ENCODE measurements at places on chromosomes 4 and X. TPM values are rescaled to one million over a fixed set of nuclear protein-coding genes. Genes with fewer than 3 reads are reported as not detected.

The BEX5 gene
- total RNA-seq: 5.2 TPM

The NHSL2 gene
- 8.7 TPM for total RNA-seq

The HMGN5 gene
- total RNA-seq: 3.3 TPM

DNA sequence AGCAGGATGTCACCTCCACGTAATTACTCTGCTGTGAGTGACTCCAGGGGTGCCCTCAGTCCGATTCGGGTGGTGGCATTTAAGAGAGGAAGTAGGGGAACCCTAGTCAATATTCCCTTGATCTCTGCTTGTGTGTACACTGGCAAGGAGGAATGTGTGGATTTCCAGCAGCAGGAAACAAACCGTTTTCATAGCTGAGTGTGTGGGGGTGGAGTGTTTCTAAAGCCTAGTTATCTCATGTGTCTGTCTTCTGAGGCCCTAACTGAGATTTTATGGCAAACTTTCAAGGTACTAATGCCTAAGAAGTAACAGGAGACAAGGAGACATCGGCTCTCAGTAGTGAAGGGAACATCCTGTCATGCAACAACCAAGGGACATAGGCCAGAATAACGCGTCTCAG is 6.6 kb upstream of the CLDN24 start:
- H3K27ac ChIP-seq: no peak overlapping the region
- H3K27me3 ChIP-seq: peaks cover 6% of the 10 kb centered on the region

GRCh38 chrX:136954930-136955329 is 74.4 kb upstream of the RBMX start:
- no peak overlapping the region for H3K27ac ChIP-seq
- H3K36me3 ChIP-seq: no peaks in the 10 kb centered on the region
- H3K27me3 ChIP-seq: no peaks in the 10 kb centered on the region
- DNase-seq: no peak
- H3K4me3 ChIP-seq: no peak overlapping the region
- H3K4me1 ChIP-seq: no peaks in the 10 kb centered on the region

DNA sequence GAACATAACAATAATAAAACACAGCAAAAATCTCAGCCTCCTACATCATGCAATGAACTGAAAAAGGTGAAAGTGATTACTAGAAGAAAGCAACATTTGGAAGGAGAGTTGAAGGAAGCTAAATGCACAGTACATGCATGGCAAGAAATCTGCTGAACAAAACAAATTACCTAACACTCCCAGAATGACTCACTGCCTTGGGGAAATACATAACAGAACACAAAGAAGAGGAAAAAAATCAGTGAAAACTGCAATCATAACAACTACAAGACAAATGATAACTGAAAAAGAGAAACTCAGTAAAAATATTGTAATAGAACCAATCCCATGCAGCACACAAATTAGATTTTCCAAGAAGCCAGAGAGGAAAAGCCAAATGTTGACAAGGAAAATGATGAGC is 1513.2 kb downstream of the ARAP2 start:
- H3K36me3 ChIP-seq: no peaks in the 10 kb centered on the region
- no peak overlapping the region for H3K4me3 ChIP-seq
- no peaks in the 10 kb centered on the region for H3K27me3 ChIP-seq
- DNase-seq: no peak

- H3K27ac ChIP-seq: no peak overlapping the region
- no peaks in the 10 kb centered on the region for H3K27me3 ChIP-seq
These were observed 38.1 kb upstream of the CXorf38 start for GRCh38 chrX:40685362-40685918.

DNA sequence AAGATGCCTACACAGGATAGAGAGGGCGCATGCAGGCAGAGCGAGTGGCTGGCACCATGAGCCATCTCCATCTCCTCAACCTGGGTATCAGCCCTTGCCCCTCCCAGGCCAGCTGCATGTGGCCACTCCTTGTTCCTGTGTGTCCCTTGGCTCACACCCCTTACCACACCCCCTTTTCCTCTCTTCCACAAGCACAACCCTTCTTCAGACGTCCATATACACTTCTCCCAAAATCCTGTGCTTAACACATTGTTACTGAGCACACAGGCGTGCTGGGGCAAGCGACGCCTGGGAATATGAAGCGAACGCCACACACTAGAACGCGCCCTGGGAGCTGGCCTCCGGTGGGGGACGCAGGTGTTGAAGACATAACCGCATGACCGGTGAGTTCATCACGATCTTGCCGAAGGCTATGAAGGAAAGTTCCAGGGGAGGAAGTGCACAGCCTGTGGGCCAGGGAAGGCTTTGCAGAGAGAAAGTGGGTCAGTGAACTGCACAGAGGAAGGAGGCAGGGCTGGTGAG is 19.1 kb upstream of the KIAA0232 start:
- H3K36me3 ChIP-seq: no peaks in the 10 kb centered on the region
- DNase-seq: no peak
- H3K4me3 ChIP-seq: no peak overlapping the region

- no peaks in the 10 kb centered on the region for H3K4me1 ChIP-seq
- no peak for DNase-seq
These were observed 77.2 kb downstream of the CRMP1 start for GRCh38 chr4:5815641-5816040.

- H3K27me3 ChIP-seq: no peaks in the 10 kb centered on the region
- H3K27ac ChIP-seq: no peak overlapping the region
- no peak overlapping the region for H3K4me3 ChIP-seq
- H3K36me3 ChIP-seq: no peaks in the 10 kb centered on the region
- no peak for DNase-seq
These were observed 68.7 kb downstream of the VSIG4 start for GRCh38 chrX:65971151-65971550.

DNA sequence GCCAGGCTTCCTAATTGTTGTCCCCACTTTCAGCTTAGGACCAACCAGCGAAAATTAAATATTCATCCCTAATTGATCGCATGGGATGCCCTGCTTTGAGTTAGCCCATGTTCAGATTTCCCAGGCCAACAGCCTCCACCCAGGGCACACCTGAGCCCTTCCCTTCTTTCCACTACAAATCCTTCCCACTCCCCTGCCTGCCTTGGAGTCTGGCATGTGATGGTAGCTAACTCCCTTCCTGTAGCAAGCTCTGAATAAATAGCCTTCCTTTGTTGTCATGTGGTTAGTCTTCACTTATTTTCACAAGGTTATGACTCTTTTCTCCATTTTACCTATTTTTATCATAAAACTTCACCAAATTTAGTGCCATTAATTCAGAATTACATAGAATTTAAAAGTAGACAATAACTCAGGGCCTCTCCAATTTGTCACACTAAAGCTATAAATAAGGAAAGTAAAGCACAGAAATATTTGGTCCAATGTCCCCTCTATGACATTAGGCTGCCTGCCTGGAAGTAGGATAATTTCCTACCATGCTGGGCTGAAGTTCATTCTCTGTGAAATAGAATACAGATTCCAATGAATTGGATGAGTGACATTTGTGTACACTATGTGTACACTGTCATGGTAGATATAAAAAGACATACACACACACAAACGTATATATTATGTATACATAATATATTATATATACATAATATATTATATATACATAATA is 166.4 kb upstream of the CPEB2 start:
- DNase-seq: no peak
- no peaks in the 10 kb centered on the region for H3K27me3 ChIP-seq
- H3K4me3 ChIP-seq: no peak overlapping the region
- H3K27ac ChIP-seq: no peak overlapping the region
